ENCODE measurements at places on chromosomes 13 and 19. TPM values are rescaled to one million over a fixed set of nuclear protein-coding genes. Genes with fewer than 3 reads are reported as not detected.

ETV2 gene
- total RNA-seq: 0.65 TPM

- no peak for DNase-seq
Measured at GRCh38 chr19:40261631-40262030, 23.5 kb downstream of the AKT2 start.

DNA sequence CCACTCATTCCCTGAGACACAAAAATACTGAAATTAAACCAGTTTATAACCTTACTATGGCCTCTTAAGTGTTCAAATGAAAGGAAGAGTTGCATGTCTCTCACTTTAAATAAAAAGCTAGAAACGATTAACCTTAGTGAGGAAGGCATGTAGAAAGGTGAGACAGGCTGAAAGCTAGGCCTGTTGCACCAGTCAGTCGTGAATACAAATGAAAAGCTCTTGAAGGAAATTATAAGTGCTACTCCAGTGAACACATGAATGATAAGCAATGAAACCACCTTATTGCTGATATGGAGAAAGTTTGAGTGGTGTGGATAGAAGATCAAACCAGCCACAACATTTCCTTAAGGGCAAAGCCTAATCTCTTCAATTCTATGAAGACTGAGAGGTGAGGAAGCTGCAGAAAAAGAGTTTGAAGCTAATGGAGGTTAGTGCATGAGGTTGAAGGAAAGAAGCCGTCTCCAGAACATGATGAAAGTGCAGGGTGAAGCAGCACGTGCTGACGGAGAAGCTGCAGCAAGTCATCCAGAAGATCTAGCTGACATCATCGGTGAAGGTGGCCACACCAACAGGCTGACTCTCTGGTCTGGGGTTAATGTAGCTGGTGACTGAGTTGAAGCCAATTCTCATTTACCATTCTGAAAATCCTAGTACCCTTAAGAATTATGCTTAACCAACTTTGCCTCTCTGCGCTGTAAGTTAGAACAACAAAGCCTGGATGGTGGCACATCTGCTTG lies 94.5 kb upstream of the TEX29 start:
- no peak for DNase-seq

DNA sequence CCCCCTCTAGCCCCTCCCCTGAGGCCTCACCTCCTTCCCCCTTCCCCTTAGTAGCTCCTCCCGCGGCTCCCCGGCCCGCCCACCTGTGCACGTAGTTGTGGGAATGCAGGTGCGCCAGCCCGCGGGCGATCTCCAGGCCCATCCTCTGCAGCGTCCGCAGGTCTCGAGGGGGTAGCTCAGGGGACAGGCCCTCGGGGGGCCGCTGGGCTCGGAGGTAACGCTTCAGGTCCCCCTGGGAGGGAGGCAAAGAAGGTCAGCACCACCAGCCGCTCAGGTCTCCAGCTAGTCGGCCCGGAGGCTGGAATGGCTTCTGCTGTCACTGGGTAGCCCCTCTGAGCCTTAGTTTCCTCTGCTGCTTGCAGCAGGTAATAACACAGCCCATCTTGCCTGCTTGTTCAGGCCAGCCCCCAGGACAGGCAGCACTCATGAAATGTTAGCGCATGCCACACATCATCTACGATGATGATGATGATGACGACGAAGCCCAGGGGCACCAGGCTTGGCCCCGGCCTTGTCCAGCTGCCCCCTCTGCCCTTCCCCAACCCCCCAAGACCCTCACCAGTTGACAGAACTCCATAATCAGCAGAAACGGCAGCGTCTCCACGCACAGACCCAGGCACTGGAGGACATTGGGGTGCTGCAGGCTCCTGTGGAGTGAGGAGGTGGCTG lies 9.2 kb downstream of the LMTK3 start:
- no peak for DNase-seq

DNA sequence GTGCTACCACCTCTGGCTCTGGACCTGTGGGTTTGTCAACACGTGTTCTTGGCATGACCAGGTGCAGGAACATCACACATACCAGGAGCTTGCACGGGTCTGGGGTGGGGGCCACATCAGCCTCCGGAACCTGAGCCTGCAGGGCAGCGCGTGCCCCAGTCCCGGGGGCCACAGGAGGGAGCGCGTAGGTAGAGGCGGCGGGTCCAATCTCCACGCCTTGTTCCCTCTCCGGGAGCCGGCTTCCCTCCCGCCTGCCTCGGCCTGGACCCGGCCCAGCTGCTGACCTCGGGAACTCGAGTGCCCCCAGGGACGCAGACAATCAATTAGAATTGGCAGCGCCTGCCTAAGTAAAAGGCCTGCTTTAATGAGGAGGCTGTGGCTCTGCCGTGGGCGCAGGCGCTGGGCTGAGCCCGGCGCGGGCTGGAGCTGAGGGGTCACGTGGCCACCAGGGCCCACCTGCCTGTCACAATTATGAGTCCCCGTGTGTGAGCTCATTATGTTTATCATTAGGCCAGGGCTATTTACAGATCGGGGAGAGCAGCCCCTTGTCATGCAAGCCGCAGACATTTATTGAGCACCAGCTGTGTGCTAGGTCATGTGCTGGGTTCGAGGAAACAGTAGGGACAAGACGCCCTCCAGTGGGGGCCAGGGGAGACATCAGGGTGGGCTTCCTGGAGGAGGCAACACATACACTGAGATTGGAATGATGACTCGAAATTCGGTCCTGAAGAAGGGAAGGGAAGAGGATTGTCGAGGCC lies 32.2 kb upstream of the TNFAIP8L1 start:
- no peak for DNase-seq

DNA sequence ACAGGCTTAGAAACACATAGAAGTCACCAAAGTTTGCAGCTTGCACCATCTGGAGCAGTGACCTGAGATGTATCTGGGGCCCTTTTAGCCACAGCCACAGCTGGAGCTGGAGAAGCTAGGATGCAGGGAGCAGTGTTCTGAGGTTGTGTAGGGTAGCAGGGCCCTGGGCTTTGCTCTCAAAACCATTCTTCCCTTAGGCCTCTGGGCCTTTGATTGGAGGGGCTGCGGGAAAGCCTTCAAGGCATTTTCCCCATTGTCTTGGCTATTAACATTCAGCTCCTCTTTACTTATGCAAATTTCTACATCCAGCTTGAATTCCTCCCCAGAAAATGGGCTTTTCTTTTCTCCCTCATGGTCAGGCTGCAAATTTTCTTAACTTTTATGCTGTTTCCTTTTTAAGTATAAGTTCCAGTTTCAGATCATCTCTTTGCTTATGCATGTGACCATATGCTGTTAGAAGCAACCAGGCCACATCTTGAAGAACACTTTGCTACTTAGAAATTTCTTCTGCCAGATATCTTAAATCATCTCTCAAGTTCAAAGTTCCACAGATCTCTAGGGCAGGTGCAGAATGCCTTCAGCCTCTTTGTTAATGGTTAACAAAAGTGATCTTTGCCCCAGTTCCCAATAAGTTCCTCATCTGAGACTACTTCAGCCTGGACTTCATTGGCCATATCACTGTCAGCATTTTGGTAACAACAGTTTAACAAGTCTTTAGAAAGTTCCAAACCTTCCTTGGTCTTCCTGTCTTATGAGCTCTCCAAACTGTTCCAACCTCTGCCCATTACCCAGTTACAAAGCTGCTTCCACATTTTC lies 48.5 kb downstream of the NBEA start:
- DNase-seq: no peak

DNA sequence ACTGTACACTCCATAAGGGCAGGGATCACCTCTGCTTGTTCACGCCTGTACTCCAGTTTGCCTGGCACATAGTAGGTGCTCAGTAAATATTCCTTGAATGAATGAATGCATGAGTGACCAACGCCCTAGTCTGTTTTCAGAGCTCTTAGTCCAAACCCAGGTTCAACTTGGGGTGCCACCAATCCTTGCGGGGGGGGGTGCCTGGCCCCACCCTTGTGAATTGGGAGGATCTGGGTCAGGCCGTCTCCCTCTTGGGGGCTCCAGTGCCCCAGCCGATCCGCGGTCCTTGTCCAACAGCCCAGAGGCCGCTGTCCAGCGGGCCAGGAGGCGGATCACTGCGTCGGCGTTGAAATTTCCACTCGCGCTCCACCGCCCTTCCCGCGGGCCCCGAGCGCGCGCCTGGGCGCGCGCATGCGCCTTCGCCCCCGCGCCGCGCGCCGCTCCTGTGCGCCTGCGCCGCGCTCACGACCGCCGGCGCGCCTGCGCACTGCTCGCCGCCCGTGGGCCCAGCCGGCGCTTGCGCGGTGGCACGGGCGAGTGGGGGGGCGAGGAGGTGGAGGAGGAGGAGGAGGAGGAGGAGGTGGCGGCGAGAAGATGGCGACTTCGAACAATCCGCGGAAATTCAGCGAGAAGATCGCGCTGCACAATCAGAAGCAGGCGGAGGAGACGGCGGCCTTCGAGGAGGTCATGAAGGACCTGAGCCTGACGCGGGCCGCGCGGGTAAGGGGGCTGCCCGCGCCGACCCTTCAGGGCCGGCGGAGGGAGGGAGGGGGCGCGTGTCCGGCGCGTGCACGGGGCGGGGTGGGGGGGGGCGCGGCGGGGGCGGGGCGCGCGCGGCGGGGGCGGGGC lies at the start of gene CRTC1:
TSS of gene CRTC1 (plus strand) at position 572 of the 849 bp plus-strand sequence. CDS start at position 595, 23 bp downstream.
- peak; percentile 47 for DNase-seq

DNA sequence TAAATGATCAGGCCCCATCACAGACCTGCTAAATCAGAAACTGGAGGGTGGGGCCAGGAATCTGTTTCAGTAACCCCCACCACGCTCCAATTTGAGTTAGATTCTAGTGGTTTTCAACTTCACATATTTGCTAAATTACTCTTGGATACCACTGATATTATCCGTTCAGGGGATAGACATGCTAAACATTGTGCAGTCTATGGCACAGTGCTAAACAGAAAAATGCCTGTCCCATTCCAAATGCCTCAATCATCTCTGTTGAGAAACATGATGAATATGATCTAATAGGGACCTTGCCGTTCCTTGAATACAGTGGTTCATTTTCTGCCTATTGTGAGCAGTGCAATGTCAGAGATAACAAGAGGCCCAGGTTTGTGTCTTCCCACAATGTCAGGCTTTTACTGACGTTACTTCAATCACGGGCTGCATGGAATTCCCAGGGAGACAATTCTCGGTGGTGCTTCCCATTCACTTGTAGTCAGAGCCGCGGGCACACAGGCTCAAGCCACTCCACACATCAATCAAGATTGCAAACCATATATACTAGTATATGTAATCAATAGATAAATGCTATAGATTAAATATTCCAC lies 52.7 kb downstream of the MYO16 start:
- DNase-seq: no peak

- DNase-seq: no peak
Measured at GRCh38 chr19:17468302-17469091, 1.8 kb upstream of the SLC27A1 start.

DNA sequence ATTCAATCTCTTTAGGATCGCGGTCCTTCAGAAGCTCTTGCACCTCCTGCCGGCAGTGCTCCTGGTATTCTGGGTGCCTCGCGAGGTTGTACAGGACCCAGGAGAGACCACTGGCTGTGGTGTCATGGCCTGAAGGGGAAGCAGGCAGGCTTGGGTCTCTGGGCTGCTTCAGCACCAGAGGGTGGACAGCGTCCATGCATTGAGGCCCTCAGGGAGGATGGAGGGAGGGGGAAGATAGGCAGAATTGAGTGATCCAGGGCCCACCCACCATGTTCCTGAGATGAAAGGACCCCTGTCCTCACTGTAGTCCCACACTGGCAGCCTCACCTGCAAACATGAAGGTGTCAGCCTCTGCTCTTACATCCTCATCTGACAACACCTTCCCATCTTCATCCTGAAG lies 17.9 kb upstream of the OR10H5 start:
- no peak for DNase-seq

GRCh38 chr19:29092712-29093552 lies 120.0 kb downstream of the UQCRFS1 start:
- DNase-seq: no peak

DNA sequence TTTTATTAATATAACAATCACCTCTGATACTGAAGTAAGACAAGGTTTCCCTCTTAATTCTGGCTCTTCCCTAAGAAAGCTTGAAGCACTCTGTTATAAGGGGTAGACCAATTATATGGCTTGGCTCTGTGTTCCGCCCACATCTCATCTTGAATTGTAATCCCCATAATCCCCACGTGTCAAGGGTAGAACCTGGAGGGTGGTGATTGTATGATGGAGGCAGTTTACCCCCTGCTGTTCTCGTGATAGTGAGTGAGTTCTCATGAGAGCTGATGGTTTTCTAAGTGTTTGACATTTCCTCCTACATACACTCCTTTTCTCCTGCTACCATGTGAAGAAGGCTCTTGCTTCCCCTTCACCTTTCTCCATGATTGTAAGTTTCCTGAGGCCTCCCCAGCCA lies 363.8 kb upstream of the PCDH20 start:
- no peak for DNase-seq

- DNase-seq: peak; percentile 73
Measured at GRCh38 chr19:18292810-18293641, 11.6 kb upstream of the JUND start.

RFC3 gene
- total RNA-seq: 5.7 TPM

DNA sequence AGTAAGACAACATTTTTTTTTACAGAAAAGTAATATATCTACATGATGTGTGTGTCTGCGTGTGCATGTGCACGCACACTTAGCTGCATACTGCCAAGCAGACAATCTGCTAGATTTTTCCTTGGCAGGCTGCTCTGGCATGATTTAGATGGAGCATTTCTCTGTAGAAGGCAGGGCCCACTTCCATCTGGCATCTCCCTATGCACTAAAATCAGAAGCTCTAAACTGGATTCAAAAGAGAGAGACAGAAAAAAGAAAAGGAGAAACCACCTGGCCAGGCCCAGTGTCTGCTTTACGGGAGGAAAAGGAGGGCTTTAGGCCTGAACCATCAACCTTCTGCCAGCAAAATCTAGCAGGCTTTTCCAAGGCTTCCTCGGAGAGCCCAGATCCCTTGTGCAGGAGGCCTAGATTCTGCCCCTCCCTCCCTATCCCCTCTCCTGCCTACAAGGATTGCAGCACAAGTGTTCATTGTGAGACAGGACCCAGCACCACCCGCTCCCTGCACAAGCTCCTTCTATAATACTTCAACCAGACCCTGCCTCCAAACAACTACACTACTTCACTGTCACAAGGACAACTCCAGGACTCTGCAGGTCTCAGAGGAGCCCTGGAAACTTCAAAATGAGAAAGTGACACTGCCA lies 99.3 kb downstream of the DOCK9 start:
- no peak for DNase-seq

DNA sequence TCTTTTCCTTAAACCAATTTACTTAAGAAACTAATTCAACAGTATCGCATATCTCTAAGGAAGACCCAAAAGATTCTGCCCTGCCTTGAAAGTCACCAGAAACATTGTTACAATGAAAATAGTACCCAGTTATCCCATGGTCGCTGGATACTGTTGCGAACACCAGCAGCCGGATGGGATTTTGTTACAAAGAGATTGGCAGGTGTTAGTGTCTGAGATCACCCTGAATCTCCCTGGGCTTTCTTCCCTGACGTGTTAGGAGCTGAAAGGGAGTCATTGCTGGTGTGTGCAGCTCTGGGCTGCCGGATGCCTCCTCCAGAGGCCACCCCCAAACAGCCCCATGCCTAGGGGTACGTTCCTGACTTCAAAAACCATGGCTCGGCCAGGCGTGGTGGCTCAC lies 38.2 kb downstream of the PTPRS start:
- no peak for DNase-seq

DNA sequence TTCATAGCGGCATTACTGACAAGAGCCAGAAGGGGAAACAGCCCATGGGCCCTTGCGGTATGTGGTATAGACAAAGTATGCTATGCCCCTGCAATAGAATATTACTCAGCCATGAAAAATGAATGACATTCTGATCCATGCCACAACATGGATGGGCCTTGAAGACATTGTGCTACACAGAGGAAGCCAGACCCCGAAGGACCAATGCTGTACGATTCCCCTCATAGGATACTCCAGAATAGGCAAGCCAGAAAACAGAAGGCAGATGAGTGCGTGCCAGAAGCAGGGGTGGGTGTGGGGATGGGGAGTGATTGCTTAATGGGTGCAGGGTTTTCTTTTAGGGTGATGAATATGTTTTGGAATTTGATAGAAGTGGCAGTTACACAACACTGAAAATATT lies 342.0 kb downstream of the TEX29 start:
- no peak for DNase-seq

Data from omental fat pad (tissue), 4 donors.